Epithelial cell of umbilical artery (primary cell): ENCODE measurements at places on chromosomes 3 and 15. TPM values are rescaled to one million over a fixed set of nuclear protein-coding genes. Genes with fewer than 3 reads are reported as not detected.

Gene SOX14
- total RNA-seq = not detected in 2 replicates

Gene TF
- under 0.01 TPM in 1 of 2 replicates, not detected in the other for total RNA-seq

Gene MITF
- total RNA-seq = 2.3 TPM in 2 replicates

Gene SEMA3B
- total RNA-seq = 0.65 and 1.4 TPM in 2 replicates

Gene GRIP2
- not detected in 2 replicates for total RNA-seq

Gene TICRR
- total RNA-seq = 2.6 and 5.9 TPM in 2 replicates

Gene LINGO1
- total RNA-seq = not detected in 2 replicates

Gene SLC28A2
- not detected in 2 replicates for total RNA-seq

Gene CYP1A1
- 1.6 and 3.0 TPM in 2 replicates for total RNA-seq

Gene CERS3
- not detected in 2 replicates for total RNA-seq

Gene CASR
- not detected in 2 replicates for total RNA-seq

Gene ZNF35
- total RNA-seq = 15.8 and 21.4 TPM in 2 replicates

Gene SLC6A1
- not detected in 2 replicates for total RNA-seq

Gene SEMA6D
- total RNA-seq = 1.5 and 1.6 TPM in 2 replicates

Gene ANKUB1
- 0.32 TPM in 1 of 2 replicates, not detected in the other for total RNA-seq

Gene ELL3
- total RNA-seq = 1.1 and 4.5 TPM in 2 replicates

Gene HIGD2B
- total RNA-seq = not detected in 2 replicates

Gene TJP1
- total RNA-seq = 71.6 and 76.0 TPM in 2 replicates

Gene SCG5
- 3.2 and 4.6 TPM in 2 replicates for total RNA-seq

Gene GP5
- not detected in 2 replicates for total RNA-seq

Gene REC114
- not detected in 2 replicates for total RNA-seq

Gene ARPIN
- total RNA-seq = 9.1 and 11.7 TPM in 2 replicates

Gene MKRN3
- not detected in 2 replicates for total RNA-seq

Gene LYSMD2
- 11.1 and 18.8 TPM in 2 replicates for total RNA-seq

Gene SPESP1
- total RNA-seq = 3.0 and 4.9 TPM in 2 replicates

Gene NEK11
- total RNA-seq = 2.9 and 4.0 TPM in 2 replicates

Gene THOC7
- total RNA-seq = 43.5 and 71.7 TPM in 2 replicates

Gene GDPGP1
- 7.8 and 8.8 TPM in 2 replicates for total RNA-seq

Gene MGA
- total RNA-seq = 23.7 and 66.3 TPM in 2 replicates

Gene CDHR4
- total RNA-seq = not detected in 2 replicates

Gene TRIM59
- 30.9 and 46.4 TPM in 2 replicates for total RNA-seq

Gene FYCO1
- total RNA-seq = 10.4 and 14.4 TPM in 2 replicates

Gene DNAH12
- total RNA-seq = under 0.01 TPM in 1 of 2 replicates, not detected in the other

Gene ADGRG7
- total RNA-seq = 0.30 TPM in 1 of 2 replicates, not detected in the other

Gene GHSR
- total RNA-seq = not detected in 2 replicates

Gene RBMS3
- total RNA-seq = 33.1 and 36.1 TPM in 2 replicates
